ENCODE measurements at places on chromosomes 1 and 21.

- DNase-seq: no peak
These were observed 7.3 kb downstream of the GJA5 start for GRCh38 chr1:147753081-147753480.

DNA sequence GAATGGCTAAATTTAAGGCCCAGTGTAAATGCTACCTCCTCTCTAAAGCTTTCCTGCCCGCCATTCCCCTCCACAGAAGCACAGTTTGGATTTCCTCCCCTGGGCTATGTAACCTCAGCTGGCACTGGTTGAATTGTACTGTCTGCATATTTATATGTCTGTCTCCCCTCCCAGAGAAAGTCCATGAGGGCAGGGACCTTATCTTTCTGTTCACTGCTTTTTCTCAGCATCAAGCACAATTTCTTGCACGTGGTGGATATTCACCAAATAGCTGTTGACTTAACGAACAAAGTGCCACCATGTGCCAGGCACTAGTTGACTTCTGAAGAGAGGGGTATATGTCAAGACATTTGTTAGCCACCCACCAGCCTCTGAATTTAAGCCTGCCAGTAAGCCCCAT is 9.5 kb upstream of the PDIK1L start:
- no peak for DNase-seq

DNA sequence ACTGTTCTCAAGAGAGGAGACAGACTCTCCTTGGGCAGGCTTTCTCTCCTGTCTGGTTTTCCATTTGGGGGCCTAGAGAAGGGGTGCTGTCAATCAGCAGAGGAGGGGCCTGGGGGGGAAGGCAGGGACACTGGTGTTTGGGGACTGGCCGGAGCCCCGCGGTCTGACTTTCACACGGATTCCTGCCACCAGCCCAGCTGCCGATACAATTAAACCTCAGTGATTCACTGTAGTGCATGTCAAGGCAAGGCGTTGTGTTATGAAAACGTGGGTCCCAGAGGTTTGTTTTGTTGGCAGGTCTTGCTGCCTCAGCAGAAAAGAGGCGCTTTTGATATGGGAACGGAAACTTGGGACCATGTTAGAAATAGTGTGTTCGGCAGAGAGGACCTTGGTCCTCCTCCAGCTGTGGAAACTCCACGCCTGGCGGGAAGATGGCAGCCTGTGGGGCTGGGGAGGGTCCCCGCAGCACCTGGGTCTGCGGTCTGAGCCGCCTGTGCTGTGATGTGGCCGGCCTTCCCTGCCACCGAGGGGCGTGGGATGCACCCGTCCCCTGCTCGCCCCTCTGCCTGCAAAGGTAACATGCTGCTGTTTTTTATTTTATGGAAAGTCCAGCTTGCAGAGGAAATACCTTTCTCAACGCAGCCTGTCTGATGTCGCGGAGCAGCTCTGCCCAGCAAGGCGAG is 47.6 kb downstream of the SPSB1 start:
- no peak for DNase-seq

DNA sequence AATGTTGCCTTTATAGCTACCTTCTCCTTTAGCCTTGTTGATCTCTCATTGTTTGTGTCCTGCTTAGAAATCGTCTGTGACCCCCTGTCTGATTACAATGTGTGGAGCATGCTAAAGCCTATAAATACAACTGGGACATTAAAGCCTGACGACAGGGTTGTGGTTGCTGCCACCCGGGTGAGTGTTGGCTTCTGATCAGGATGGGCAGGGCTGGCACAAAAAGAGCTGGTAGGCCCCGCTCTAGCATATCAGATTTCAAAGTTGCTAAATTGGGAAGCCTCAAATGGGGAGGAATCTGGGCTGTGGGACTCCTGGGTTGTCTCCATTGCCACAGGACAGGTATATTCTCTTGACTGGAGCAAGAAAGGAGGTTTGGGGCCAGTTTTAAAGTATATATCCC is 8.4 kb downstream of the NCSTN start:
- DNase-seq: no peak

- DNase-seq: no peak
These were observed 16.1 kb upstream of the SLC5A9 start for GRCh38 chr1:48206371-48206770.

- DNase-seq: no peak
These were observed 73.8 kb upstream of the S1PR1 start for GRCh38 chr1:101162736-101163735.

DNA sequence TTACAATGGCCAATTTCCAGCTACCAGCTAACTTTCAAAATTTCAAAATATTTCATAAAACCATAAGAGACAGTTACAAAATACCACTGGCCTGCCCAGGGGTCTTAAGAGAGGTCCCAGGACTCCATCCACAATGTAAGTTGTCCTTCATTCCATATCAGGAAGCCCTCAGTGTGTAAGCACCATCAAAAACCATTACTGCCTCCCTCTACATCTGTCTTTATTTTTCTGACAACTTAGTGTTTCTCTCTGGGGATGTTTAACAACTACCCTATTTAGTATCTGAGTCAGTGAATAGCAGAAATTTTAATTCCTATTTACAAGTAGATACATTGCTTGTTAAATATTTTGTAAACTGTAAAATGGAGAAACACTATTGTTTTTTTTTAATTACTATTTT is 339.3 kb upstream of the ADAMTS5 start:
- DNase-seq: no peak

DNA sequence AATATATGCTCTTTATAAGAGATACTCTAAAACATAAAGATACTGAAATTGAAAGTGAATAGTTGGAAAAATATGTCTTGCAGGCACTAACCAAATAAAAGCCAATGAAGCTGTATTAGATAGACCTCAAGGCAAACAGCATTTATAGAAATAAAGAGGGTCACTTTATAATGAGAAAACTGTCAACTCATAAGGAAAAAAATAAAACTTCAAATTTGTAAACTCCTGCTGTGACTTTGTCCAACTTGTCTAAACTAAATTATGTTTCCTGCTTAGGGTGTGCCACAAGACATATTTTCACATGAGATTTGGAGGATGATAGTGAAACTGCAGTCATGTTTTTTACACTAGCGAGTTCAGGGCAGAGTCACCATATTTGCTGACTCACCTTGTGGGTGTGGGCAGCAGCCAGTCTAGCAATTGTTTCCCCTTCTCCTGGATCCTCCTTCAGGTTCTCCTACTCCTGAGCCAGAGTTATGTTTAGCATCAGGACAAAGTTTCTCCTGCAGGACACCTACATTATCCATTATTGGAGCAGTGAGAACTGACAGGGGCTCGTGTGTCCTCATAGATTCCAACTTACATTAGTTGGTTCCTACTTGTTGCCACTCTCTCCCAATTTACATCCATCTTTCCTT is 43.8 kb downstream of the CD53 start:
- DNase-seq: no peak

- DNase-seq: no peak
These were observed 495.8 kb downstream of the TTLL7 start for GRCh38 chr1:83503153-83503552.

DNA sequence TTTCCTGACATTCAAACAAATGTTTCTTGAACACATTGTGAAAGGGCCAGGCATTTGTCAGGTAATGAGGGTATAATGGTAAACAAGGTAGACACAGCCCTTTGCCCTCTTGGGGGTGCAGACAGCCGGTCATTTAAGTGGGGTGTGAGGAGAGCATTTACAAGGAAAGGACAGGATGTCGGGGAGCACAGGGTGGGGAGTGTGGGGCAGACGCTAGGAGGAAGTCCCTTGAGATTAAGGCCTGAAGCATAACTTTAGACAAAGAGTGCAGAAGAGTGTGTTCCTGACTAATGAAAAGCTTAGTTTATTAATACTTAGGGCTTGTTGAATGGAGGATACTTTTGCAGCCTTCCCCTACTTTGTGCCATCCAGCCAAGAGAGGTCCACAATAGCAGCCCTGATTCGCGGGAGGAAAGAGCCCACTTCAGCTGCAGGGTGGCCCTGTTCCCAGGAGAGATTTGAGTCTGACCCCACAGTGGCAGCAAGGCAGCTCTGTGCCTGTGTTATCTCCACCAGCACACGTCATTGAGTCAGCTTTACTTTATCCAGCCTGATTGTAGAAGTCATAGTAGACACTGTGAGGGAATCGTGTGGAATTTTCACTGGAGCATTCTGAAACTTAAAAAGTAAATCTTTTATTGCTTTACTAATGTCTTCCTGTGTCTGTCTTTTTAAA is 35.1 kb downstream of the MPZL1 start:
- no peak for DNase-seq

GRCh38 chr1:40153073-40153770 is 8.0 kb upstream of the RLF start:
- DNase-seq: no peak

DNA sequence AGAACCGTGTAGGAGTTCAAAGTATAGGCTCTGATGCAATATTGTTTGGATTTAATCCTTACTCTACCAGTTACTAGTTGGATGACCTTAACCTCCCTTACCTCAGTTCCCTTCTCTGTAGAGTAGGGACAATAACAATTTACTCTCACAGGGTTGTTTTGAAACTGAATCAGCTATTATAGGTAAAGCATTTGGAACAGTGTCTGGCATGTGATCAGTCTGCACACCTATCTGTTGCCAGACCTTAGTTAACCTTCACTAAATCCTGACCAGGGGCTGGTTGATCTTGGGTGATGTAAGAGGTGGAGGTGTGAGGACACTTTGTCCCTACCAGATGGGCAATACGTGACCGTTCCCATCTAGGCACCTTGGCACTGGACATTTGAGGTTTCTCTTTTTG is 106.9 kb downstream of the DDX20 start:
- DNase-seq: no peak

- DNase-seq: no peak
These were observed 272.1 kb upstream of the C1orf87 start for GRCh38 chr1:60345621-60346020.

- no peak for DNase-seq
These were observed 120.7 kb downstream of the SMYD2 start for GRCh38 chr1:214401666-214402065.

DNA sequence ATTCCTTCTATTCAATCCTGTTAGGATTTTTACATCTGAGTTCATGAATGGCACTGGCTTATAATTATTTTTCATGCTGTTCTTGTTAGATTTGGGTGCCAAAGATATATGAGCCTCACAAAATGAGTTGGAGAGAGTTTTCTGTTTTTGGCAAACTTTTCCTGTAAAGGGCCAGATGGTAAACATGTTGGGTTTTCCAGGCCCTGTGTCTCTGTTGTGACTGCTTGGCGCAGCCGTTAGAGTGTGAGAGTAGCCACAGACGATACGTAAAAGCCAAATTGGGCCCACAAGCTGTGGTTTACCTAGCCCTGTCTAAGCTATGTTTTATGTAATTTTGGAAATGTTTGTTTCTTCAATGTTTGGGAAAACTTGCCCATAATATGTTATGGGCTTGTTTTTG is 15.6 kb upstream of the CA6 start:
- DNase-seq: no peak

DNA sequence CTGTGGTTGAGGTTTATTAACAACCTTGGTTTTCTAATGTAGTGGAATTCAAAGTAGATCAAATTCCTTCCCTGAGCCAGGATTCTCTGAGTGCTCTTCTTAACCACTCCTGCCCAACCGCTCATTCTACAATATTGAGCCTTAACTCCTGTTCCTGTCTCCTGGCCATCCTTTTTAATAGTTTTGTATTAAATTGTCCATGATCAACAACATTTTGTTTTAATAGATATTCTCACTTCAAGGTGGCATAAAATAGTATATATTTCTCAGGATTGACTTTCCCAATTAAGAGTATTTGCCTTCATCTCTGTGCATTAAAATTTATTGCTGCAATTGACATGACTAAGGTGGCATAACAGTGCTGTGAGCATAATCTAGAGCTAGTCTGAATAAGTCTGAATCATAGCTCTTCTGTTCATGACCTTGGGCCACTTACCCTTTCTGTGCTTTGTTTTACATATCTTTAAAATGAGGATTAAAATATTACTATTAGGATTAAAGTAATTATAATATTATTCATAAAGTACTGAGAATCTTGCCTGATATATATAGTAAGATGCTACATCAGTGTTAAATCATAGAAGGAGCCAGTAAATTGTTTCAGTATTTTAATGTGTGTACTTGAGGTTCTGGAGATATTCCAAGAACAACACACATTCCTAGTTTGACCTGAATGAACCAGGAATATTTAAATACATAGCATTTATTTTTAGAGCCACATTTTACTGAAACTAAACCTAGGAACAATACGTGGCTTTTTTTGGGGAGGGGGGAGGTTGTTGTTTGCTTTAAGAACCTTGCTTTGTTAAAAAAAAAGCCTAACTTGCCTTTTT is 76.4 kb downstream of the ADGRL2 start:
- no peak for DNase-seq

DNA sequence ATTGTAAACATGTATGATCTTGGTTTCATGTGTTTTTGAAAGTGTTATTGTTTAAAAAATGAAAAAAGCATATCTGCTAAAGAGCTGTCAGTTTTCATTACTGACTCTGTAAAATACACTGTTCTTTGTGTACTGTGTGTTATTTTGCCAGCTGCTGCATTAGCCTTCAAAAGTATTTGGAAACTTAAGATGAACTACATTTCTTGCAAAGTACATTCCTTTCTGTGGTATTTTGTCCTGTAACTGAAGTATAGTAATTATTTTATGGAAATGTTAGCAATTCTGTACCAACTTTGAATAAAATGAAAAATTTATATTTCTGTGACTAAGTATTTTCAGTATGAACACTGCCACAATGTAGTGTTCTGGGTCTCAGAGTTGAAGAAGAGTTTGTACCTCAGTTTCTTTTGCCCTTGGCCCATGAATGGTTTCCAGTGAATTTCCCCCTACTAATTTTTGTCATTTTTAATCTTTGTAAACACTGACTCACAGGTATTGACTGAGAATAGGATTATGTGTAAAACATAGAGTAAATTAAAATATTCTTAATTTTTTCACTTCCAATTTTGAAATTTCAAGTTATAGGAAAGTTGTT is 32.7 kb downstream of the MRPS6 start:
- DNase-seq: no peak
